ENCODE measurements at places on chromosomes 6 and 20.

- DNase-seq = no peak
Measured at GRCh38 chr20:2303673-2304072, 7.9 kb downstream of the TGM3 start.

- DNase-seq = peak; percentile 83
Measured at GRCh38 chr6:28542440-28543296, 17.0 kb downstream of the GPX5 start.

GRCh38 chr6:42453654-42454427 lies 2.1 kb upstream of the TRERF1 start:
- no peak for DNase-seq

DNA sequence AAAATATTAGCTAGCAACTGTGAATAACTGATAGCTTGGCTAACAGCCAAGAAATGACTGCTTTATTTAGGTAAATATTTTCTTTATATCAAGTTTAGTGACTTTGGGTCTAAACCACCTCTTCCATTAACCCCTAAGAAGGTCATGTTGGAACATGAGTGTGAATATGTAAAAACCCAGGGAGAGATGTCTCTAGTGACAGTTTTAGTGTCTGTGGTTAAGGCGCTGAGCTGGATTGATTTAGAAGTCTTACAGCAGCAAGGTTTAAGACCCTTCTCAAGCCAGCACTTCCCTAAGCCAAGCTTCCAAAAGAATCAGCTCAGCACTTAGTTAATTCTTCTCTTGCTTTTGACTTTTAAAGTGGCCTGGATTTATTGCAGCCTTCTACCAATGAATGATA lies 11.4 kb upstream of the SIRT5 start:
- DNase-seq = no peak

DNA sequence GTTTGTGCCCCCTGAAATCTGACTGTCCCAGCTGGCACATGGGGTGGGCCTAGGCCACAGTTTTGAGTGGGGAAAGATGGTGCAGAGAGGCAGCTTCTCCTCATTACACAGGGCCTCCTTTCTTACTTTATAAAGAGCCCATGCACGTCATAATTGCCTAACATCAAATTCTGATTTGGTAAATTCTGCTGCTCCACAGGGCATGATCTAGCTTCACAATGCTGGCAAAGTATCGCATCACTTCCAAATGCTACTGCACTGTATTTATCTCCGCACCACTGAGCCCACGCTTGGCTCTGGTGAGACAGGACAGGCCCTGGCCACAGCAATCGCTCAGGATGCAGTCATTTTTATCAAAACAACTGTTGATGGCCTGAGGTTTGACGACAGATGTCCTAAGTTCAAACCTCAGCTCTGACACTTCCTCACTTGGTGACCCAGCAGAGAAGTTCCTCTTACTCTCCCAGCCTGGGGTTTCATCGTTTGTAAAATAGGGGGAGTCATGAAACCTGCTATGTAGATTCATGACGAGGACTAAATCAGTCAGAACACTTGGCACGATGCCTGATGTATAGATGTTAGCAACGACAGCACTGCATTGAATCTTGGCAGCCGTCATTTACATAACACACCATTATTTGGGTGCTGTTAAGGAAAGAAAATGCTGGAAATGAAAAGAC lies 187.9 kb downstream of the TTLL2 start:
- no peak for DNase-seq

GRCh38 chr6:101879782-101880181 lies 486.3 kb downstream of the GRIK2 start:
- no peak for DNase-seq

DNA sequence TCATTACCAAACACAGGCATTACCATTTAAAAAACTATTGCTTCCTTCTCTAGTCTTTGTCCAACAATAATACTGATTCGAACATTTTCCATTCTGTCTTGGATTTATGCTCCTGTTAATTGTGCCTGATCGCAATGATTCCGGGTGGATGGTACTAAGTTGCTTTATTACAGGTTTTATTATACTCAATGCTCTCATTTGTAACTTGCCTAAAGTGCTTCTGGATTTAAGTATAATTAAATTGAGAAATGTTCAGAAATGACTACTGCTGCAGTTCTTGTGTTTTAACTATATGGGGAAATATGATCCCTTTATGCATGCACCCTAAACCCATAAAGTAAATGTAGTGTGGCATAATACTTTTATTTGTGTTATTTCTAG lies 7.2 kb downstream of the TFAP2A start:
- no peak for DNase-seq

- no peak for DNase-seq
Measured at GRCh38 chr6:82651845-82652335, 288.3 kb downstream of the TPBG start.

DNA sequence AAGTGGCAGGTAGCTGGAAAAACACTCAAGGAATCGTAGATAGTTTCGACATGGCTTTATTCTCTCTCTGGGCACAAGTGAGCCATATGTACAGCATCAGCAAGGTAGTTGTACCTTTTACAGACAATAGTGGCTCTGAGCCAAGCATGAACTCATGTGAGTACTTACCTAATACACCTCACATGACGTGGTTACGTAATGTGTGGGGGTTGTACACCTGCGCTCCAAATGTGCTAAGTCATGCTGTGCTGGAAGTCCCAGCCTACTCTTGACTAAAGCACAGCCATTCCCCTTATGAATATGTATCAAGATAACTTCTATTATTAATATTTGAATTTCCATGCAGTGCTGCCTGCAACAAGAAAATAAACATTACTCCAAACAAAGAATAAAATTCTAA lies 78.8 kb upstream of the HMGN3 start:
- DNase-seq = no peak

DNA sequence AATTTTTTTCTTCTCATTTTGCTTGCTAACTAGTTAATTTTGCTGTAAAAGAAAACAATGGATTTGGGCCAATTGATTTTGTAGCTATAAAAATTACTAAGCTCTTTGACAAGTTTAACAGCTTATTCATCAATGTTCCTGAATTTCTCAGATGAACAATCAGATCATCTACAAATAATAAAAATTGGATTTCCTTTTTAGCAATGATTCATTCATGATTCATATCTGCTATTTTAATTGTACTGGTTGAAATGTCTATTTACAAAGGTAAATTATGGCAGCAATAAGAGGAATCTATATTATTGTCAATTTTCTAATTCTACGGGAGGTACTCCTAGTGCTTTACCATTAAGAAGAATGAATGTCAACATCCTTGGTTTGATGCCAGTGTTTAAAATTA lies 178.8 kb upstream of the BTBD3 start:
- DNase-seq = no peak

- DNase-seq = no peak
Measured at GRCh38 chr6:5776706-5777390, 229.9 kb downstream of the NRN1 start.

DNA sequence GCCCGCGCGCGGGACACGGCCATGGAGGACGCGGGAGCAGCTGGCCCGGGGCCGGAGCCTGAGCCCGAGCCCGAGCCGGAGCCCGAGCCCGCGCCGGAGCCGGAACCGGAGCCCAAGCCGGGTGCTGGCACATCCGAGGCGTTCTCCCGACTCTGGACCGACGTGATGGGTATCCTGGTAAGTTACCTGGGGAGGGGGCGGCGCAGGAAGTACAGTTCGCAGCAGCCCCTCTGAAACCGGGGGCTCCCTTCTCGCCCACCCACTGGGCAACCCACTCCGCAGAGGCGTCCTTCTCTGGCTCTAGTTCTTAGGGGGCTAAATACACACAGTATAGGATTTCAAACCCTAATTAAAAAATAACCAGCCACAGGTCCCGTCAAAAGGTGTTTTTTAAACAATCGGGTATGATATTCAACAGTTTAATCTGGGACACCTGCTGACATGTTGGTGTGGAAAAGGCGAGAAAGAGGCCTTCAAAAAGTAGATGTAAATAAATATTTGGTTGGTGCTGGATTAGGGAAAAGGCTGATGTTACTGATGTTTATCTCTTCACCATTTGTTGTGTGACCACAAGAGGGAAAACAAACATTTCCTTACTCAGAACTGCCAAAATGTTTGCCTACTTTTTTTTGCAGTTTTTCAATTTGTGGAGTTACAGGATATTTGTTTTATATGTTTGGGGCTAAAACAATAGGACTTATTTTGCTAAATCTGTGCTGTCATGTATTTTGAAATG lies 577 bp downstream of the SASH1 start:
- no peak for DNase-seq

GRCh38 chr6:76466286-76466685 lies 393.8 kb upstream of the IMPG1 start:
- no peak for DNase-seq

DNA sequence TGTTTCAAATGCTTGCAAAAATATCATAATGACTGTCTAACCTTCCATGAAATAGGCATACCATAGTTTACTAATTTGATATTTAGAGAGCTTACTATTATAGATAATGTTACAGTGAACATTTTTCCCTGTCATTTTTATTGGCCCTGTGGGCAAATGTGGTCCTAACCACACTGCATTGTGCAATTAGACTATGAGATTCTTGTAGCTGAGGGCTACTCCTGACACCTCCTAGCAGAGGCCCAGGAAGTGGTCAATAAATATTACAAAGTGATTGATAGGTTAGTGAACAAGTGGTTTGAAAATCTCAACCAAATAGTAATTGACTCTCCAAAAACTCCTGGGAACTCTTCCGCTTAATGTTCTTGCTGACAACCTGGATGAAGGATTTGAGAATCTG lies 160.5 kb upstream of the KCNG1 start:
- DNase-seq = no peak

DNA sequence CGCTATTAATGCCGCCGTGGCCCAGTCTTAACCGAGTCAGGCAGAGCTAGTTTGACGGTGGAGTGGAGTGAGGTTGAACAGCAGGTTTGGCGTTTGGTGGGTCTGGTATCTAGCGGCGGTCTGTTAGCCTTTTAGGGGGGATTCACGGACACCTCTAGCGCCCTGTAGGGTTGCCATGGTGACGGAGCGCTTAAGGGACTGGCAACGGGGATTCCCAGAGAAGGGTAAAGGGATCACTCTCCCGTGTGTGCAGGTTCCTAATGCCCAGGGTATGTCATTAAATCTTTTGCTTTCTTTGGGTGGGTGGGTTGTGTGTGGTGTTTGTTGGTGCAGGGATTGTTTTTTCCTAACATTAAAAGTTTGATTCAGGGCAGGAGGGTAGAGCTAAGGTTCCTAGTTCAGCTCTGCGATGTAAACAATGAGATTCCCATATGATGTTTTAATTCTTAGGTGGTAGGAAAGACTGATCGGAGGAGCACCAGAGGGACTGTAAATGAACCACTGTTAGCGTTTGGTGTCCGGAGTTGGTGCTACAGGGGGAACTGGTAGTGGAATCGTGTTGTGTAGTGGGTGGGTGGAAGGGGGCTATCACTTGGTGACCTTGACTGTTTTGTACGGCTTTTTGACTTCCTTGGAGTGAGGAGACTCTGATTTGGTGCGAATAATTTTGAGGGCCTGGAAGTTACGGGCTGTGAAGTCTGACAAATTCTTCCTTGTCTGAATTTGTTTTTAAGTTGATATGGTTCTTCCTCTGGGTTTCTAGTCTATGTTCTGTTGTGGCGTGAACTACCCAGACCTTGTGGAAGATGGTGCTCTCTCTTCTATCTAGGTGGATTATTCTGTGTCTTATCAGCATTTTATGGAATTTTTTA lies 5.0 kb downstream of the BRD2 start:
- DNase-seq = no peak

- DNase-seq = no peak
Measured at GRCh38 chr6:145562771-145563615, 172.3 kb downstream of the EPM2A start.

GRCh38 chr6:15429141-15430110 lies 183.6 kb downstream of the JARID2 start:
- DNase-seq = no peak

DNA sequence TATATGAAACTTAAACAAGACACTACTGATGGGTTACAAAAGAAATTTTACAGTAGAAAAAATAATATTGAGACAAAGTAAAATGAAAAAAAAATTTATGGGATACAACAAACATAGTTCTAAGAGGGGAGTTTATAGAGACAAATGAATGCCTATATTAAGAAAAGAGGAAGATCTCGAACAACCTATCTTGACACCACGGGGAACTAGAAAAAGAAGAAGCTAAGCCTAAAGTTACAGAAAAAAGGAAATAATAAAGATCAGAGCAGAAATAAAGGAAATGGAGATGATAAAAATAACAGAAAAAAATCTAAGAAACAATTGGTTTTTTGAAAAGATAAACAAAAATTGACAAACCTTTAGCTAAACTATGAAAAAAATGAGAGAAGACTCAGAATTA lies 9.1 kb upstream of the ECHDC1 start:
- no peak for DNase-seq

DNA sequence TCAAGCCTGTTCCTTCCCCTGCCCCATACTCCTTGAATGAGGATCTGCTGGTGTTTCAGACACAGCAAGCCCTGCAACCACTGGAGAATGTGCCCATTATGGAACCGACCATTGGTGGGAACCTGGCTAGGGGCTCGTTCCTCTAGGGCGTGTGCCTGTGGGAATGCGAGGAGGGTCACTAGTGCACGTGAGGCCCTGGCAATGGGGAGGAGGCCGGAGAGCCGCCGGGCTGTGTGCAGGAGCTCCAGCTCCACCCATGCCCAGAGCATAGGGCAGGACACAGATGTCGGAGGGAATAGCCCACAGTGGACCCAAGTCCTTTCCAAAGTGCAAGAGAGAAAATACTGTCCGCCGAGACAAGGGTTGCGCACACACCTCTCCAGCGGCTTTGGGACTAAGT lies 99.3 kb downstream of the ERMARD start:
- no peak for DNase-seq

DNA sequence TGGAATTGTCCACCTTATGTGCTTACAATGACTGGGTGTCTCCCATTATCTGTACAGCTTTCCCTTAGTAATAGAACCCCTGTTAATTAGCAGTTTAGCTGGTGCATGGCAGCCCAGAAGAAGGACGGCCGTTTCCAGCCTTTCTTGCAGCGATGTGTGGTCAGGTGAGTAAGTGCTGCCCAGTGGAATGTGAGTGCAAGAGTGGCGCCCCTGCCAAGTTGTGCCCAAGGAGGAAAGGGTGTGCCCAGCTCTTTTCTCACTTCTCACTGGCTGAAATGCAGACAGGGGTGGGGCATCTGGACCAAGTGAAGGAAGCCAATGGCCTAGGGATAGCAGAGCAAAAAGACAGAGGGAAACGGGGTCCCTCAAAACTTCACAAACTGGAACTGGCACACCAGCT lies 296.8 kb downstream of the PREX1 start:
- no peak for DNase-seq

DNA sequence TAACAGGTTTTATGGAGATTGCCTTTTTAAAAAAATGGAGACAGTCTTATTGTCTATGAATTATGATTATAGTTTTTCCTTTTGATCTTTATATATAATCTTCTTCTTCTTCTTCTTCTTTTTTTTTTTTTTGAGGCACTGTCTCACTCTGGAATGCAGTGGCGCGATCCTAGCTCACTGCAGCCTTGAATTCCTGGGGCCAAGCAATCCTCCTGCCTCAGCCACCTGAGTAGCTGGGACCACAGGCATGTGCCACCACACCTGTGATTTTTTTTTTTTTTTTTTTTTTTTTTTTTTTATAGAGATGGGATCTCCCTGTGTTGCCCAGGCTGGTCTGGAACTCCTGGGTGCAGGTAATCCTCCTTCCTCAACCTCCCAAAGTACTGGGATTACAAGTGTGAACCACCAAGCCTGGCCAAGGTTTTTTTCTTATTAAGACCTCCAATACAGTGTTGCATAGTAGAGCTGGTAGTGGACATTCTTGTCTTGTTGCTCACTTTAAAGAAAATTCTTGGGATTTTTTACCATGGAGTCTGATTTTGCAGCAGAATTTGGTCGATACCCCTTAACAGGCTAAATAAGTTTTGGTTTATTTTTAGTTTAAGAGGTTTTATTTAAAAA lies 46.5 kb downstream of the STK4 start:
- no peak for DNase-seq

Measured in KG1 (cell line).